ENCODE measurements at places on chromosomes 16 and 17.

GRCh38 chr17:49698005-49698404, 9.8 kb downstream of the SLC35B1 start:
- DNase-seq: no peak

- no peak for DNase-seq
Observed at GRCh38 chr16:74744566-74744965, 30.1 kb downstream of the FA2H start.

- DNase-seq: no peak
Observed at GRCh38 chr17:17073030-17073564, 30.8 kb downstream of the MPRIP start.

DNA sequence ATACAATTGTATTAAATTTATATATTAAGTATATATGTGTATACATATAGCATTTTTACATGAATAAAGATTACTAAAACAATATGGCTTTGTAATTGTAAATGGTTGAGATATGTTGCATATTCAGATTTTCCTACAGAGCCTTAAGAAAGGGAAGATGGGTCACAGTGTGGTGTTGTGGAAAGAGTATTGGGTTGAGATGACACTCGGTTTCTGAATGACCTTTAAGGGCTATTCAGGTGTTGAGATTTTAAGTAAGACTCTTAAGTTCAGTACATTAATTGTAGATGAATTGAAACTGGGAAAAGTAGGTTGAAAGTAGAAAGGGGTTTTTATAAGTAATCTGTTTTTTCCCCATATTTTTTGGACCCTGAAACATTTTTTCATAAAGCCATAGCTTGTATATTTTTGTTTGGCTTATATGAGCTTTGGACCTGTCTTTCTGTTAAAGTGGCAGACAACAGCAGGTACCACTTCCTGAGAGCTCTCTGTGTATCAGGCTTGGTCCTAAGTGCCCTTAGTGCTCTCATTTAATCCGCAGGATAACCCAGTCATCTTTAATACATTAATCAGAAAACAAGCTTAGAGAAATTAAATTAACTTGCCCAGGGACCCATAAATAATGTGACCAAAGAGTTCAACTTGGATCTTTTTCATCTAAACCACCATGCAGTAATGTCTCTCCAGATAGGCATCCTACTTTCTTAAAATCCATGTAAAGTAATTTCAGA, 48.5 kb upstream of the MRC2 start:
- DNase-seq: no peak

- DNase-seq: no peak
Observed at GRCh38 chr16:7746941-7747340, 414.3 kb downstream of the RBFOX1 start.

DNA sequence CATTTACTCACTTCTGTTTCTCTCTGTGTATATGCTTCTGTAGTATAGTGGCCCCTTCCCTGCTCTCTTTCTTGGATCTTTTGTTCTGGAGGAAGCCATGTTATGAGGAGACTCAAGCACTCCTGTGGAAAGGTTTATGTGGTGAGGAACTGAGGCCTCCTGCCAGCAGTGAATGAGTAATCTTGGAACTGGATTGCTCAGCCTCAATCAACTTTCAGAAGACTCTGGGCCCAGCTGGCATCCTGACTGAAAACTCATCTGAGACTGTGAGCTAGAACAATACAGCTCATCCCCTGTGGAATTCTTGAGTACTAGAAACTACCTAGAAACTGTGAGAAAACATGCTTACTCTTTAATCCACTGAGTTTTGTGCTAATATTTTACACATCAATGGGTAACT, 133.1 kb upstream of the ZKSCAN2 start:
- DNase-seq: no peak

GRCh38 chr17:57405491-57406072, 149.3 kb downstream of the MSI2 start:
- DNase-seq: no peak

DNA sequence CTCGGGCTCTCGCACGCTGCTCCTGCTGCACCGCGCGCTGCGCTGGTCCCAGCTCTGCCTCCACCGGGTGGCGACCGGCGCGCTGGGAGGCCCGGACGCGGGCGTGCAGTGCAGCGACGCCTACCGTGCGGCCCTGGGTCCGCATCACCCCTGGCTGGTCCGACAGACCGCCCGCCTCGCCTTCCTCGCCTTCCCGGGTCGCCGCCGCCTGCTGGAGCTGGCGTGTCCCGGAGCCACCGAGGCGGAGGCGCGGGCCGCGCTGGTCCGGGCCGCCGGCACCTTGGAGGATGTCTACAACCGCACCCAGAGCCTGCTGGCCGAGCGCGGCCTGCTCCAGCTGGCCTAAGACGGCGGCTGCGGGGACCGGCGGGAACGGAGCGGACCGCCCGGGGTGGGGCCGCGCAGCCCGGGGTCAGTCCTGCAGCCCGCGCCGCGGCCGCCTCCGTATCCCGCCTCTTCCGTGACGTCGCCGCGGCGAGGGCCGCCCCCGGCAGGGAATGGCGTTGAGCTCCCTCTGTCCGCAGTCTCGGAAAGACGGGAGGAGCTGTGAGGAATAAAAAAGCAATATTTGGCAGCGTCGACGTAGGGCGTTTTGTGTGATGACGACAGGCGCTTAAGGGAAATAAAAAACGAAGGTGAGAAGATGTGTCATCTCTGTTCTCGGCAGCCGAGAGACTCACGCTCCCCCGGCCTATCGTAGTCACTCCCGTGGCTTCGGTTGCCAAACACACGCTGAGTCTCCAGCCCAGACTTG, 1.4 kb downstream of the GLTPD2 start:
- DNase-seq: peak; percentile 78

DNA sequence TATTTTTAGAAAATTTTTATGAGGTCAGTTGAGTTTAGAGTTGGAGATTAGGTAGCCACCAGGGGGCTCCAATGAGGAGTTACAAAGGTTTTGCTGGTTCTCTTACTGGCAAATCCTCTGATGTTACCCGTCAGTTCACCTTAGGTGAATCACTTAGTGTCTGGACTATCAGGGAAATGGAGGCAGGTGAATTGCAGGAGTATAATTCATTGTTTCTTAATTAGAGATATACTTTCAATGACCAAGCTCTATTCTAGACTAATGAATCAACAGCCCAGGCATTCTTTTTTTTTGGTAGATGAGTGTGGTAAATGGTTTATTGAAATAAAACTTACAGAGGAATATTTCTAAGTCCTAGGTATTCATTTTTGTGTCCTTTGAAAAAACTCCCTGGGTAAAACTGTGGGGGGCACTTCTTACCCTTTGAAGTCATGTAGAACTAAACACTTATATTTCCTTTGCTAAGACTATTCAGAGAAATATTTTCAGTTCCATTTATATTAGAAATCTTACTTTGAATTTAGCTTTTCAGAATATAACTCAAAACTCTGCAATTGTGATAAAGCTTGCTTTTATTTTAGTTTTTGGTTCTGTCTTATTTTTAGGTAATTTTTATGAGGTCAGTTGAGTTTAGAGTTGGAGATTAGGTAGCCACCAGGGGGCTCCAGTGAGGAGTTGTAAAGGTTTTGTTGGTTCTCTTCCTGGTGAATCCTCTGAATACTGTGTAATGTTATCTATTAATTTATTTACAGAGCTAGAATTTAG, 17.7 kb downstream of the PSMD11 start:
- DNase-seq: peak; percentile 75

GRCh38 chr17:56798916-56799315, 34.8 kb downstream of the C17orf67 start:
- DNase-seq: peak; percentile 73

GRCh38 chr17:7445619-7445968, 733 bp downstream of the CHRNB1 start:
- DNase-seq: peak; percentile 88

GRCh38 chr16:7303052-7303610, 29.5 kb upstream of the RBFOX1 start:
- DNase-seq: peak; percentile 59

- DNase-seq: peak; percentile 78
Observed at GRCh38 chr17:2551493-2551892, 39.8 kb upstream of the METTL16 start.

DNA sequence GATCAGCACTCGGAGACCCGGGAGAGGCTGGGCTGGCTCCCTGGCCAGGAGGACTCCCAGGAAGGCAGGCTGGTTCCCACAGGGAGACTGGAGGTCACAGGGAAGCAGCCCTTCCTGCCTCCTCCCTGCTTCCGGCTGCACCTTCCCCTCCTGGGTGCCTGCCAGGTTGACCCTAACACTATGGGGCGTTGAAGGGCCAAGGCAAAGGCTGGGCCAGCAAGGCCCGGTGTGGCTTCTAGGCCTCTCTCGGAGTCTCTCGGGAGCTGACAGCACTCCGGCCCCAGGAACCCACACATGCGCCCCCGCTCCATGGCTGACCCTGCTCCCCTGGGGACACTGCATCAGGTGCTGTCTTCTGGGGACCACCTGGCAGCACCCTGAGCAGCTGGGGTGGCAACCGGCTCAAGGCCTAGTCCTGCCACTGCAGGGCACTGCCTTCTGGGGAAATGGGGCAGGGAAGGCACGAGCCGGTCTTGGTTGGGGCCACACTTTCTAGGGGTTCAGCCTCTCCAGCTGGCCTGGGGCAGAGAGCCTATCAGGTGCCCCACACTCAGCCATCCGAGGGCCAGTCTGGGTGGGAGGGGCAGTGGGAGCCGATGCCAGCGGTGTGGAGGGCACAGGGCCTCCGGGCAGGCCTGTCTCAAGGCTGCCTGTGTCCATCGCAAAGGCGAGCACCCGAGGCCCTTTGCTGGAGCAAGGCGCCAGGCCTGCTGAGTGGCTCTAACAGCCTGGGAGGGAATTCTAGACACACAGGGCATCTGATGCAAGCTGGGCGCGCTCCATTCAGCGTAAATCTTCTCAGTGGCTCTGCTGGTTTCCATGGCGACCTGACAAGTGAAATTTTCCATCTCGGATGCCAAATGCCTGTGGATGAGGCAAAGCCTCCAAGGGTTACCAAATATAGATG, 5.6 kb upstream of the MTSS2 start:
- DNase-seq: peak; percentile 87

Measured in mesendoderm (in vitro differentiated cells).